ENCODE measurements at places on chromosomes 5 and 9.

DNA sequence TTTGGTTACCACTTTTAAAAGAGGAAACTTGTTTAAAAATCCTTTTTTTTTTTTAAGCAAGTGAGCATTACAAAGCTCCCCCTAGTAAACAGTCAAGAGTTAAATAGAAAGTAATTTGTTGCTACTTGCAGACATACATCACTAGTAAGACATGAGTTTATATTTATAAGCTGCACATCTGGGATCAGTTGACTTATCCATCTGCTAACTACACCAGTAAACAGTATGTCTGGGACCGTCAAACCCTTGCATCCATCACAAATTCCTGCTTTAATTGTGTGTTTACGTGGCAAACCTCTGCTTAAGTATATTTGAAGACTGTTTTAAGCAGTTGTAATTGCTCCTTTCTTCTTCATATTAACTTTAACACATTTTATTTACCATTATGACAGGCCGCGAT lies 146.8 kb downstream of the EBF1 start:
- DNase-seq = no peak

DNA sequence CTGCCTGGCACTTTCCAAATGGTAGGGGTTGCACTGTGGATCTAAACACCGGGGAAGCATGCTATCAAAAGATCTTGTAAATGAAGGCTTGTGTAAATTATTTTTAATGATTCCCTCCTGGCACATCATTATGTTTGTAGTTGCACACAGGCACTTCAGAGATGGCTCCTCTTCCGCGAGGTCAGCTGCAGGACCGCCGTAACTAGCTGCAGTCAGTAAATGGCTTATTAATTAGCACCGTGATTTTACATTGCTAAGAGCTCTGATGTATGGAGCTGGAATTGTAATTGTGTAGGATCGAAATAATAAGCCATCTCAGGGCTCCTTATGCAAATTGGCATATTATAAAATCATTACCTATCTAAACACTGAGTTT lies 397.6 kb upstream of the IRX1 start:
- DNase-seq = peak; percentile 66

- no peak for DNase-seq
Observed at GRCh38 chr9:137612741-137613142, 6.1 kb upstream of the EHMT1 start.

DNA sequence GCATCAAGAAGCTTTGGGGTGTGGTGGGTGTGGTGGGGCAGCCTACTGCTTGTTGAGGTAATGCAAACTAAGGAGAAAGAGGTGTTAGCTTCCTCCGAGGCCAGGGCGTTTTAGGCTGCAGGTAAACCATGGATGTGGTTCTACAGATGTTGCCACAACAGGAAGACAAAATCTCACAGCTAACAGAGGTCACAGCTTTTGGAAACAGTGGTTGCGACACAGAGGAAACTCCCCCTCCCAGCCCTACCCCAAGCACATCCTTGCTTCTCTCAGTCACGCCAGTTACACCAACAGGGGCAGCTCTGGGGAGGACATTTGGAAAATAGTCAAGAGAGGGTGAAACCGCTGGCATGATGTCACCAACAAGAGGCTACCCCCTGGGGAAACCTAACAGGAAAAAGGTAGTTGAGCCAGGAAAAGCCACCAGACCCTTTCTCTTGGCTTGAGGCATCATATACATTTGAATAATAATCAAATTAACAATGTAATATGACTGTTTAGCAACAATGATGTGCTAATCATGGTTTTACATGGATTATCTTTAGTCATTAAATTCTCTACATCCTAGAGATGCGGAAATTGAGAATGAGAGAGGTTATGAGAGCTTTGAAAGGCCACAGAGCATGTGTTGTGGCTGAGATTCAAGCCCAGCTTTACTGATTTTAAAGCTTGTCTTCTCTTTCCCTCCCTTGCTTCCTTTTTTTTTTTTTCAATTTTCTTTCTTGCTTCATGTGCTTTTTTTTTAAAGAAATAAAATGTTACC lies 82.2 kb upstream of the IL12B start:
- DNase-seq = no peak

DNA sequence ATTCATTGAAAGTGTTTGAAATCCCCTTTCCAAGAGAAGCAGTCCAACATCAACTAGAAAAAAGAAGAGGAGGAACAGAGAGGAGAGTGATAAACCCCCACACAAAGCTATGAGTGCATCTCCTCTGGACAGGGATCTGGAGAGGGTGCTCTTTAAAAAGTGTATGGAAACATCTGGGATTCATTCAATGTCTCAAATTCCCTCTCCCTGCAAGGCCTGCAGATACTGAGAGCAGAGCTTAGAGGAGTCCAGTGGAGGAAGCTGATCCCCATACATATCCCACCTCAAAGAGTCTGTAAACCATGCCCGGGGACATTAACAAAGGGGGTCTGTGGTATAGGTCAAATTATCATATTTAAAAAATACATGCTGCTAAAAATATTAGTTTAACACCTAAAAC lies 2.2 kb downstream of the SPOCK1 start:
- no peak for DNase-seq

All from NCI-H1930 (cell line).